Cortex of kidney (tissue), 1 donor: ENCODE measurements at places on chromosomes 5 and 9.

DNA sequence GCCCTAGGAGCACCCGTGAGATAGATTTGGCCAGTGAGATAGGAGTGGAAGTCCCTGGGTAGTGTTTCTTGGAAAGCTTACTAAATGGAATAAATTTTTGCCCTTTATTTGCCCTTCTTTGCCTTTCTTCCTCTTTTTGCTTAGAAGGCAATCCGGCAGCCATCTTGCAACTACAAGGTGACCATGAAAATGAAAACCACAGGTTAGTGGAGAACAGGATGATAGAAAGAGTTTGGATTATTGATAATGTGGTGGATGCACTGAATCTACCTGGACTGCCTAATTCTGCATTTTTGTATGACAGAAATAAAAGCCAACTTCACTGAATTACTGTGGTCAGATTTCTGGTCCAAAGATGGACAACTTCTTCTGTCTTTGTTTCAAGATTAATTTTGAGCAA, 33.2 kb downstream of the TARS1 start:
- no peak for DNase-seq

DNA sequence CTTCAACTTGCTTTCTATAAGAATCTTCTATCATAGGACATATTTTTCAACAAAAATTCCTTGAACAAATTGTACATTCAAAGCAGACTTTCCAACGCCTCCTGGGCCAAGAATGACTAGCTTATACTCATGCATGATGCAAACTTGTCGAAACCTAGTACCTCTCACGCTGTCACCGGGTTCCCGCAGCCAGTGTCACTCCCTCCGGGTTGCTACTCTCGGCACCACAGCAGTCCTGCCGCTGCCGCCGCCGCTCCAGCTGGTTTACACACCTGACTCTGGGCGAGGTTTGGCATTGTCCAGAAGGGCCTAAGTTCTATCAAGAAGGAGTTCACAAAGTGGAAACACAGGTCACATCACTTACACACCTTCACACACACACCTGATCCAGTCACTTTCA, 244.4 kb downstream of the ADAMTSL1 start:
- no peak for DNase-seq

GRCh38 chr5:65871182-65871581, 55.2 kb upstream of the ERBIN start:
- no peak for DNase-seq

DNA sequence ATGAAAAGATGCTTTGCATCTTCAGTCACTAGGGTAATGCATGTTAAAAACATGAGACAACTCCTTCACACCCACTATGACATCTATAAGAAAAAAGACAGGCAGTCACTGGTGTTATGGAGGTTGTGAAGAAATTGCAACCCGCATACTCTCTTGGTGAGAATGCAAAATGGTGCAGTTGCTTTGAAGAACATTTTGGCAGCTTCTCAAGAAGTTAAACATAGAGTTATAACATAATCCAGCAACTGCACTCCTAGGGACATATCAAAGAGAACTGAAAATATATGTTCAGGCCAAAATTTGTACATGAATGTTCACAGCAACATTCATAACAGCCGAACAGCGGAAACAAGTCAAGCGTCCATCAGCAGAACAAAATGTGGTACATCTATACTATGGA, 46.3 kb upstream of the TBC1D9B start:
- DNase-seq, result no peak

GRCh38 chr5:15463231-15463980, 36.6 kb upstream of the FBXL7 start:
- DNase-seq, result no peak

DNA sequence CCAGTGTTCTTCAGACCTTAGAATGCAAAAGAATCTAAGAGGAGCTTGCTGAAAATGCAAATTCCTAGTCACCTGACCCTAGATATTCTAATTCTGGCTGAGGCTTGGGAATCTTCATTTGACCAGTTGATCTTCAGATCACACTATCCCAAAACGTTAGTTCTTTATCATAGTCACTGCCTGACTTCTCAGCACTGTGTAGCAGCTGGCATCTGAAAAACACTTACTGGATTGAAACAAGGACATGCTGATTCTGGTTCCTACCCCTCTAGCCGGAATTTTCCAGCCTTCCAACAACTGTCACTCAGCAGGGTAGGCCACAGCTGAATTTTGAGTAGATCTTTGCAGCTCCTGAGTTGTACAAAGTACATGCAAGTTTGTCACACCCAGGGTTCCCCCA, 72.2 kb downstream of the EBF1 start:
- no peak for DNase-seq

- DNase-seq, result no peak
Measured at GRCh38 chr9:132006677-132007370, 72.8 kb downstream of the MED27 start.

DNA sequence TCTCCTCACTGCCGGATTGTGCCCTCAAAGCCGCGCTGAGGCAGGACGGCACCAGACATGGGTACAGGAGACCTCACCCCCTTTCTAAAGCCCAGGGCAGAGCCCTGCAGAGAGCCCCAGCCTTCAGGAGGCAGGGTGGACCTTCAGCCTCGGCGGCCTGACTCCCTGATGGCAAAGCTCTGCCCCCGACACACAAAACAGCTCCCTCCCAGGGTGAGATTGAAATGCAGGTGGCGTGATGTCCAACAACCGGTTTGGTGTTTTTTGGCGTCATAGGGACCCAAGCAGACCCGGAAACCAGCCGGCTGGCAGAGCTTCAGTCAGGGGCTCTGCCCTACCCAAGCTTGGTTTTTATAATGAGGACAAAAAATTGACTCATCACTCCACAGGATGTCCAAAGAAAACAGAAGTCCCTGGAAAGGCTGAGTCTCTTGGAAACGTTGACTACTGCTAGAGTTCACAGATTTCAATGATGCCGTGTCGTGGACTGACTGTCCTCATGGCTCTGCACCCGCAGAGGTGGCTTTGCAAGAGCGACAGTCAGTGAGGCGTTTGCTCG, 275.2 kb upstream of the IRX1 start:
- DNase-seq, result no peak

DNA sequence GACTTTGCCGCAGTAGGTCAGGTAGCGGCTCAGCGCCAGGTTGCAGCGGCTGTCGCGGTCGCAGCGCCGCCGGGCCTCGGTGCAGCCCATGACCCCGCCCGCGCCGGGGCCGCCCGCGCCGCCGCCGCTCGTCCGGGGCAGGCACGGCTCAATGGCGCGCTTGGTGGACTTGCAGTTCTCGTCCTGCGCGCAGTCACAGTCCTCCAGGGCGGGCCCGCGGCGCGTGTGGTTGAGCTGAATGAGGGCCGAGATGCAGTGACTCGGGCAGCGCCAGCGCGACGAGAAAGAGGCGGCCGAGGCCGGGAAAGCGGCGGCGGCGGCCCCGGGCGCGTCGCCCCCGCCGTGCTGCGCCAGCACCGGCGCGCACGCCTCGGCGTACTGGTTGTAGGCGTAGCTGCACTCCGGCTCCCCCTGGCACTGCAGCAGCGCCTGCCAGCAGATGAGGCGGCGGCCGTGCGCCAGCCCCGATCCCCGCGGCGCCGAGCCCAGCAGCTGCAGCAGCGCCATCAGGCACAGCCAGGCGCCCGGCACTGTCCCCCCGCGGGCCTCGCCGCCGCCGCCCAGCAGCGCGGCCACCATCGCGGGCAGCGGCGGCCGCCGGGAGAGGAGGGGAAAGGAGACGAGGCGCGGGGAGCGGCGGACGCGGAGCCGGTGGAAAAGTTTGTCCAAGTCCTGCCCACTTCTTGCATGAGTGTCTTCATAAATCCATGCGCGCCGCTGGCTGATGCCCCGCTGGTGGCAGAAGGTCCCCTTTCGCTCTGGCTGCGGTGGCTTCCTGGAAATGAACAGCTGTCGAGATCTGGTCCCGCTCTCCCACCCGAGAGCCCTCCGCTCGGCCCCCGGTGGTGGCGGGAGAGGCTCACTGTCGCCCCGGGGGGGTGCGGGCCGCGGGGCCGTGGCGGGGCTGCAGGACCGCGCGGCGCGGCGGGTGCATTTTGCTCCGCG, 833 bp downstream of the GAS1 start:
- DNase-seq, result no peak

- DNase-seq, result no peak
Measured at GRCh38 chr5:137190031-137190430, 309.1 kb downstream of the SPOCK1 start.

DNA sequence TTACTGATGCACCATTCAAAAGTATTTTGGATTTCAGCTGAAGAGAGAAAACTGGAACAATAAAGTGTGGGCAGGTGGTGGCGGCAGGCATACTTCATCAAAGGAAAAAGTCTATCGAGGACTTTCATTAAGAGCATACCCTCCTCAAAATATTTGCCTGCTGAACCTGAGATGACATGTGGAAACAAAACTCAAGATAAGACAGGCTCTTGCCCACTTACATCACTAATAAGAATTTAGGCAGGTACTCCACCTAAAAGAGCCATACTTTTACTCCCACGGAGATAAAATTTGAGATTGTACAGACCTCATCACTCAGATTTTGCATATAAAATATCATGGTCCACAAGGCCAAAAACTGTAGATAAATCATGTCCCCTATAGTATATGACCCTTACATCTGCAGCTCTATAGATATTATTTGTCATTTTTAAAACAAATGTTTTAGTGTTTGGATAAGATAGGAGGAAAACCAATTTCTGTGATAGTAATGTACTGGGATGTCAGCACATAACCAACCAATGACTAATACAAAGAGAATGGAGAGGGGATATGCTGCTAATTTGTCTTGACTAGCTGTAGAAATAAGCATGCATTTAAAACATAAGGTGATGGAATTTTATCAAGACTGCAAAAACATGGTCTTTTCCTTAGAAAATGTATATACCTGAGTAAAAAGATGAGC, 730.6 kb upstream of the ZNF608 start:
- no peak for DNase-seq

GRCh38 chr9:69594180-69594579, 78.0 kb downstream of the APBA1 start:
- DNase-seq, result no peak

GRCh38 chr9:126915281-126915816, 767 bp downstream of the RALGPS1 start:
- DNase-seq, result no peak

DNA sequence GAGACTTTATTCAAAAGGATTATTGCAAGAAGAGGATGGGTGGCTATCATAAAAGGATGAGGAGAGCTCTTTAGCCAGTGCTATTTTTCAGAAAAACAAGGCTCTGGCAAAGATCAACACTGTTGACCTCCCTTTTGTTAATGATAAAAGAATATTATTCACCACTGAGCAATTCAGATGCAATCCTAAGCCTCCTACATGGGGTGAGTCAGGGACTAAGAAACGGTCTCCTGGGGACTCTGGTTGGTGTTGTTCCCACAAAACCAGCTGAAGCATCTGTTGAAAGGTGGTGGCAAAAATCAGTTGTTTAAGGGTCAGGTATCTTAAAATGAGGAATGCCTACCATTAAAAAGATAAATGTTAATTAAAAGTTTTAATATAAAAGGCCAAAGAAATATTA, 7.7 kb upstream of the GCNT1 start:
- no peak for DNase-seq

DNA sequence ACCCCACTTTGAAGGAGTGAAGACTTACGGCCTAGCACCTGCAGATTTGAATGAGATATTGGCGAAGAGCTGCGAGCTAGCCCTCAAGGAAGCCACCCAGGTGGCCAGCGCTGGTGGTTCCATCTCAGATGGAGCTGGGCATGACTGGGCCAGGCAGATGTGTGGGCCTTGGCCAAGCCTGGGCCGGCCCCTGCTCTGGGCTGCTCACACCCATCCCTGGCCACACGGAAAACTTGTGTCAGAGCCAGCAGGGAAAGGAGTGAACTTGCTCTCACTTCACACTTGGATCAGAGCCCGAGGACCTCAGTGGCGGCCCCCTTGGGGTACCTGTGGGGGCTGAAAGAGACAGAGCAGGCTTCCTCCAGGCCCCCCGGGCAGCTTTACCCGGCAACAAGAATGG, 44.2 kb downstream of the ROPN1L start:
- no peak for DNase-seq

DNA sequence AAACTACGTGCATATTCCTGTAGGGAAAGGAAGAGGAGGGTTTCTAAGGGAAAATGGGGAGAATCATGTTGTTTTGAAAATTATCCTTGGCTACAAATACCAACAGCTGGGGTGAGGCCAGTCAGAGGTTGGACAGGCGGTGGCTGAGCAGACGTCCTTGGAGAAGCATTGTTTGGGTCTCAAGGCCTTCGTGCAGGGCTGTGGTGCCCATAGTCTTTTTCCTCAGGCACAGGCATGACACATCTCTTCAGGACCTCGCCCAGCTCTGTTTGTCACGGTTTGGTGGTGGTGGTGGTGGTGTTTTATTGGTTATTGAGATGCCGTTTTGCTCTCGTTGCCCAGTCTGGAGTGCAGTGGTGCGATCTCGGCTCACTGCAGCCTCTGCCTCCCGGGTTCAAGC, 27.8 kb upstream of the EGFL7 start:
- no peak for DNase-seq

DNA sequence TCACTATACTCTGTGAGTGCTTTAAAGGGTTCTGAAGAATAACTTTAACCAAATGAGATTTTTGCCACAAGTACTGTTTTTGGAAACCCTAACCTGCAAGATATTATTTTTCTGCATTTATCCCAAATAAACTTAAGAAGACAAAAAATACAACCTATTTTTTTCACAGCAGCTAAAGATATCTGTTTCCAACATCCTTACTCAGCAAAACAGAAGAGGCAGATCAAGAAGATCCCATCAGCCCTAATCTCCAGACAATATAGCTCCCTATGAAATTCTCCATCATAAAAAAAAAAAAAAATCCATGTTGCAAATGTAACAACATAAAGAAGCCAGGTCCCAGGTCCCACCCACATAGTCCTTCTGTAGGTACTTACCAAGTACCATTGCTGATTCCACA, 7.6 kb downstream of the PCSK1 start:
- DNase-seq, result no peak

- DNase-seq, result no peak
Measured at GRCh38 chr5:147748590-147748989, 33.9 kb downstream of the JAKMIP2 start.

DNA sequence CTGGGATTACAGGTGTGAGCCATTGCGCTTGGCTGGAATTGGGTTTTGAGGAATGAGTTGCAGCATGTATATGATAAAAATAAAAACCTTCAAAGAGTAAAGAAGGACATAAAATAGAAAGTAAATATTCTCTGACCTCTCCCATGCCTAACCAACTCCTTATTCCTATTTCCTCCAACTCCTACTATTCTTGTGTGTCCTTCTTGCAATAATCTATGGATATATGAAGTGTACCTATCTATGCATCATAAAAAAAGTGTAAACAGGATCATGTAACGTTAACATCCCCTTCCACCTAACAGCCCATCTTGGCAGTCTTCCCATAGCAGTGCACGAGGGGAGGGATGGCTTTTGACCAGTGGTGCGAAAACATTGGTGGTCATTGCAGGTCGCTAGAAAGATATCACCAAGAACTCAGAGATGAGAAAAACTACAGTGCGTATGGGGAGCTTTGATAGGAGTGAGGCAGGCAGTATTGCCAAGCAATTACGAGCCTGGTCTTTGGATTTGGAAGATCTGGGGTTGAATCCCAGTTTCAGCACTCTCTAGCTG, 69.9 kb downstream of the PPARGC1B start:
- no peak for DNase-seq

- no peak for DNase-seq
Measured at GRCh38 chr5:146699664-146700418, 178.7 kb downstream of the PPP2R2B start.
